ENCODE measurements at places on chromosomes 1 and 21.

GRCh38 chr1:67060811-67061218 is 6.9 kb upstream of the SLC35D1 start:
- peak; percentile 18 for DNase-seq

GRCh38 chr1:99737016-99737415 is 29.4 kb downstream of the FRRS1 start:
- DNase-seq = peak; percentile 71

GRCh38 chr1:44040846-44041245 is 9.6 kb upstream of the SLC6A9 start:
- no peak for DNase-seq

GRCh38 chr1:63960326-63960725 is 186.5 kb downstream of the ROR1 start:
- no peak for DNase-seq

DNA sequence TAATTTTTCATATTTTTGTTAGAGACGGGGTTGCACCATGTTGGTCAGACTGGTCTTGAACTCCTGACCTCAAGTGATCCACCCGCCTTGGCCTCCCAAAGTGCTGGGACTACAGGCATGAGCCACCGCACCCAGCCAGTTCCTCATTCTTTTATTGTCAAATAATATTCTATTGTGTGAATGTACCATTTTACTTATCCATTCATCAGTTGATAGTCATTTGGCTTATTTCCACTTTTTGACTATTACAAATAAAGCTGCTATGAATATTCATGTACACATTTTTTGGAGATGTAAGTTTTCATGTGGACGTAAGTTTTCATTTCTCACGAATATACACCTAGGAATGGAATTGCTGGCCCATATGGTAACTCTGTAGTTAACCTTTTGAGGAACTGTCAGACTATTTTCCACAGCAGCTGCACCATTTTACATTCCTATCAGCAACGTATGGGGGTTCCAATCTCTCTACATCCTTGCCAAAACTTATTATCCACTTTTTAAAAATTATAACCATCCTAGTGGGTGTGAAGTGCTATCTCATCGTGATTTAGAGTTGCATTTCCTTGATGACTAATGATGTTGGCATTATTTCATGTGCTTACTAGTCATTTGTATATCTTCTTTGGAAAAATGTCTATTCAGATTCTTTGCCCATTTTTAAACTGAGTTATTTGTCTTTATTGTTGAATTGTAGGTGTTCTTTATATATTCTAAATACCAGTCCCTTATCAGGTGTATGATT is 12.7 kb downstream of the PACC1 start:
- no peak for DNase-seq

GRCh38 chr1:228852511-228853088 is 117.3 kb downstream of the RHOU start:
- no peak for DNase-seq

GRCh38 chr1:76463278-76463677 is 388.7 kb downstream of the ST6GALNAC3 start:
- no peak for DNase-seq

- DNase-seq = no peak
Measured at GRCh38 chr1:177119311-177119710, 45.2 kb downstream of the ASTN1 start.

DNA sequence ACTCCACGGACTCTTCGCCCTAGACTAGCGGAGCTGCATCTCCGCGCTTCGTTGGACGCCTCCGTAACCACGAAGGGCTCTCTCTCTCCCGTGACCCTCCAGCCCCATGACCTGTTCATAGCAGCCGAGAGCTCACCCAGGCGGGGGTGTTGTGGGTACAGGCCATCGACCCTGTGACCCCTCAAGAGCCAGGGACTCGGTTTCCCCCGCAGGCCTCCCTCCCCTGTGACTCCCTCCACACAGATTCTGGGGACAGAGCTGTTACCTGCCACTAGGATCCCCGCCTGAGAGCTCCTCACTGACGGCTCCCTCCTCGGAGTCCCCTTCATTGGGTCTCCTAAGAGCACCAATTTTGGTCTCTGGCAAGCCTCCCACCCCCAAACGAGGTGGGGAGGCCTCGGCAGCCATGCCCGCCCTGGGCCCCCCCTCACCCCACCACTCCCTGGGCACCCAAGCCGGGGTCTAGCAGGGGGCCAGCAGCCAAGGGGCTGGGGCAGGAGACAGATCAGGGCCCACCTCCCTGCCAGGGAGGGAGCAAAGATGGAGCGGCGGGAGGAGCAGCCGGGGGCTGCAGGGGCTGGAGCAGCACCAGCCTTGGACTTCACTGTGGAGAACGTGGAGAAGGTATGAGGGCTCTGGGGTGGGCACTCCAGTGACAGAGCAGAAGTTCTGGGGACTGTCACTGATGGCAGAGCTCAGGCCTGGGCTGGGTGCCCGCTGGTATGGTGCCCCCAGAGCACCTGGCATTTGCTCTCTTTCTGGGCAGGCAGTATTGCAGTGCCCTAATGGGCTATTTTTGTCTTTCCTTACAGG is 517 bp downstream of the IPO13 start:
- no peak for DNase-seq

DNA sequence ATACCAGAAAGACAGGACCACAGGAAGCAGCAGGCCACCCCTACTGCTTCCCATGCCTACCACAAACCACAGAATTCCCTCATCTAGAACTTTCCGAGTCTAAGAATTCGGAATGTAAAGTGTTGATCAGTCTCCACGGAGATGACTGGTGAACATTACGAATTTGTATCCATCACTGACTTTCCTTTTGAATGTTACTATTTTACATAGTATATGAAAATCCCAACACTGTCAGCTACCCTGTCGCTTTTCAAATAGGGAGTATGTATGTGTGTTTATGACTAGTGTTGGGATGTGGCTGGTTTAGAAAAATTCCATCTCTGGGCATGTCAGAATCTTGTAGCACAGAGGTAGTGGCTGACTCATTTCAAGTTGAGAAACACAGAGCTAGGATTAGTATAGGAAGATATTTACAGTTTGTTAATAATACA is 118.2 kb downstream of the COQ8A start:
- no peak for DNase-seq

DNA sequence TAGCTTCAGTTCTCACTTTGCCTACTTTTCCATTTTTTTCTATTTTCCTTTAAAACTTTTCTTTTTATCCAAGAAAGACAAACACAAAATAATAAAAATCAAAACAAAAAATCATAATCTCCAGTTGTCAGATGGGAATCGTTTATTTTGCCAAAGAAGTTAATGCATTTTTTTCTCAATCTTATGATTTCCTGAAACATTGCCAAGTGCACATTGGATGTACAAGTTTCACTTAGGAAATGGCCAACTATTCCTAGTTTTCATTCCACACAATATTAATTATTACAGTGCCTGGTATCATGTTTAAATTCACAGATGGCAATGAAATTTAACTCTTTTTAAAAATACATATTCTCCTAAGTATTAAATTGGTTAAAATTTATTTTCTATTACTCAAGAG is 1050.5 kb downstream of the TTLL7 start:
- no peak for DNase-seq

GRCh38 chr1:158979229-158979628 is 30.5 kb upstream of the IFI16 start:
- no peak for DNase-seq

- DNase-seq = peak; percentile 58
Measured at GRCh38 chr1:220775240-220775853, 11.4 kb upstream of the MTARC1 start.

DNA sequence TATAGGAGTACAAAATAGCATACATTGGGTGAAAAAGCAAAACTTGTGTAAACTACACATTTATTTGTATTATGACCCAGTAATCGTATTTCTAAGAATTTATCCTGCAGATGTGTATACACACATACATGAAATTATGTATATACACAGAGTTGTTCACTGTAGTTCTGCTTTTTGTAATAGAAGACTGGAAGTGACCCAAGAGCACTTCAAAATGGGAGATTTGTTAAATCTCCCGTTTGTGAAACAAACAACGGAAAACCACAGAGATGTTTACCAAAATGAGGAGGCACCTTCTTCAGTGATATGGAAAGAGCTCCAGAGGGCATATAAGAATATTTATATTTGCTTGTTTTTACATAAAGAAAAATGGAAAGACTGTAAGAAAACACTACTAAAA is 18.0 kb upstream of the MNDA start:
- DNase-seq = peak; percentile 60

DNA sequence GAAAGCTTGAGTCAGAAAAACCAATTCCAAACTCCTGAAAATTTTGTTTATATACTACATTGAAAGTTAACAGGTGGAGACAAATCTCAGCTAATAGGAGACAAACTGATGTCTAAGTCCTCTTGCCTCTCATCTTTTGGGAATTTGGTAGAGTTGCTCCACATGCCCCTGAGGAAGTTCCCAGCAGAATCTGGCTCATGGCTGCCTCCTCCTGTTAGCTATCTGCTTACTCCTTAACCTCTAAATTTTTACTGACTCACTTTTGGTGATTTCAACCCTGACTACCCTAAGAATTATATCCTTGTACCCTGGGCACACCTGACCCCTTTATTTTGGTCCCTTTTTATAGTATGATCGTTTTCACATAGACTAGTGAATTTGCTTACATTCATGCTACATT is 633.7 kb upstream of the USP24 start:
- DNase-seq = no peak

DNA sequence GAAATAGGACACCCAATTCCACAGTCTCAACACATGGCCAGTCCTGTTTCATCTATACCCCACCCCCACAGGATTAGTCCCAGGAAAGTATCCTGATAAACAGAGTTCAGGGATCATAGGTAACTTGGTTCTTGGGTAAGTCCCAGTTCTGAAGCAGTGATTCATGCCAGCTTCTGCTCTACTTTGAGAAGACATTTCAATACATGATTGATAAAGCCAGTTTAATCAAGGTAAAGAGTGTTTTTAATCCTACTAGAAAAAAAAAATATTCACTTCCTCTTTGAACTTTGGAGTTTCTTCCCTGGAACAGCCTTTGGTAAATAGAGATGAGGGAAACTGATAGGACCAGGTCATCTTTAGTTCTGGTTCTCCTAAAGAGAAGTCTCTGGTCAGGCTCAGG is 142.4 kb downstream of the TLR5 start:
- DNase-seq = no peak

DNA sequence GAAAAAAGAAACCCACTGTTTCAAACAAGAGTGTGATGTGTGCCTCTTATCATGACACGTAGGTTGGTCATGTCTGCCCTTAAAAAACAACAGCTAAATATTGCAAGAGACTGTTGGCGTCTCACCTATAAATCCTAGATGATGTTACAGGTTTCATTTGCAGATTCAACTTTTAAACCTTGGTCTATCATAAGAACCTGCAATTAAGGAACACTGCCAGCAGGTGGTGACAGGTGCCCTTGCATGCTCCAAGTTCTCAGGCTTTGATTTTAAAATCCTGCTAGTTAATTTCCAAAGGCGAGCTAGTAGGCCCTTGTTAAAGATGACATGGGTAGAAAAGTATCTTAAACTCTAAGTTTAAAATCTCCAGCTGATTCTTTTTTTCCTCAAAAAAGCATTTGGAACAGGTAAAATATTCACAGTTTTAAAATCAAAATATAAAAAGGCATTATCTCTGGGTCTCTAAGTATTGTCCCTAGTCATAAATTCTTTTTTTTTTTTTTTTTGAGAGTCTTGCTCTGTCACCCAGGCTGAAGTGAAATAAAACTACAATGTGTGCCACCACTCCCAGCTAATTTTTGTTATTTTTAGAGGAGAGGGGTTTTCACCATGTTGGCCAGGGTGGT is 39.1 kb downstream of the CLSTN1 start:
- DNase-seq = peak; percentile 85

DNA sequence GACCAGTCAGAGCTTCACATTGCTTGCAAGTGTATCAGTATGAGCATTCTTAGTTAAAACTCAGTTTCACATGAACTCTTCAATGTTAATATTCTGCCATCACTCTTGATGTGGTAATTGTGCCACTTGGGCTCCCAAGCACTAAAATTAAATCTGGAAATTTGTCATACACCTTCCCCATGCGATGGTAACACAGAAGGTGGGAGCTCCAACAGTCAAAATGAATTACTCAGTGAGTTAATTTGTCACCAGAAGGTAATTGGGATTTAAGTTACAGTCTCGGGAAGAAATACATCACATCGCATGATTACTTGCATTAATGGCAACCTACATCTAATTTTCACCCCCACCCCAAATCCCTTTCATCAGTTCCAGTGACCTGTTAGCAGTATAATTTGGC is 376.5 kb upstream of the DAB1 start:
- no peak for DNase-seq

DNA sequence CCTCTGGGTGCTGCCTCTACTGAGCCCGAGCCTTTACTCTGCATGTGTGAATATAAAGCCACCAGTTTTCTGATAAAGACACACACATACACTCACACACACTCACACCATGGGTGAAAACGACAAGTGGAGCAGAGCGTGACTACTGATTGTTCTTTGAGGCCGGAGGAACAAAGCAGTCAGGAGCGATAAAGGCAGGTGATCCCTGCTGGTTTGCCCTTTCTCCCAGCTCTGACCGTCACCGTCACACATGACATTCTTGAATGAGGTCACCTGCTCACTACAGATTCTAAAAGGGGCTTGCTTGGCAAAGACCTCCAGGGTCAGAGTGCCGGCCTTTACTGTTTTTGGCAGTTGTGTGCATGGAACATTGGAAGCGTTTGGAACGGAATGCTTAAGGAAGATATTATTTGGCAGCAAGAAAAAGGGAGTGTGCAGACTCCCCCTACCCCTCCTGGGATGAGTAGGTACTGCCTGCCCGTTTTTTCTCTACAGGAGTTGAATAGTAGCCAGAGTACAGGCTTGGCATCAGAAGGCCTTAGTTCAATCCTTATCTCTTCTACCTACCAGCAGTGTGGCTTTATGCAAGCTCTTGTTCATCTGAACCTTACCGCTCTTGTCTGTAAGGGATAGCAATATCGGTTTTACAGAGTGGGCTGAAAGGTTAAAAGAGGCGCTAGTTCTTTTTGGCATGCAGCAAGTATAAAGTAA is 79.7 kb downstream of the PBX1 start:
- DNase-seq = no peak

- peak; percentile 68 for DNase-seq
Measured at GRCh38 chr1:230863449-230863848, 4.9 kb downstream of the C1orf198 start.

GRCh38 chr1:74513411-74514300 is 1.2 kb upstream of the LRRC53 start:
- DNase-seq = no peak

DNA sequence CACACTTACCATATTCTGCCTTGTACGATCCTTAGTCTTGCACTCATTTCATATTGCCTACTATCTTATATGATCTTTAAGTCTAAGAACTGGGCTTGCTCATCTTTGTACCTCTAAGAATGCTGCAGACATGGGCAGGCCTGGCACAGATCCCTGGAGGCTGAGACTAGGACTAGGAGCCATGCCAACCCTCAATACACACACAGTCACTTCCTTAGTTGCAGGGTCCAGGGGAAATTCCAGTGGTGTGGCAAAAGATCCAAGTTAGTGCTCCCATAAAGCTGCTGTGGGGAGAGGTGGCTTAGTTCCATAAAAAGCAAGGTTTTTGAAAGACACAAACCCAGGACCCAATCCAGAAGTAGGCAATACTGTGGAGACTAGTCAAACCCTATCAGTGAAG is 59.9 kb downstream of the CYYR1 start:
- DNase-seq = no peak

- no peak for DNase-seq
Measured at GRCh38 chr21:37041706-37042271, 31.1 kb downstream of the PIGP start.
